ENCODE measurements at places on chromosomes 2 and 18. TPM values are rescaled to one million over a fixed set of nuclear protein-coding genes. Genes with fewer than 3 reads are reported as not detected.

Gene C2orf66
- not detected for total RNA-seq

Gene SERPINB11
- total RNA-seq, result not detected

Gene IL1A
- 0.19 TPM for total RNA-seq

Gene PDE11A
- total RNA-seq, result 0.42 TPM

Gene SEC11C
- 71.0 TPM for total RNA-seq

Gene WDR43
- total RNA-seq, result 114 TPM

Gene PID1
- 4.3 TPM for total RNA-seq

Gene SLC11A1
- 0.20 TPM for total RNA-seq

Gene FSHR
- total RNA-seq, result not detected

Gene PRLH
- not detected for total RNA-seq

Gene FTCDNL1
- 3.2 TPM for total RNA-seq

Gene CYRIA
- total RNA-seq, result 0.53 TPM

Gene LRATD1
- 0.09 TPM for total RNA-seq

Gene POTEI
- not detected for total RNA-seq

Gene RGPD4
- total RNA-seq, result 0.07 TPM

Gene FLACC1
- 0.20 TPM for total RNA-seq

Gene EFEMP1
- 48.1 TPM for total RNA-seq

Gene NOTO
- not detected for total RNA-seq

Gene MTIF2
- 45.1 TPM for total RNA-seq

Gene SLC25A12
- 15.0 TPM for total RNA-seq

Gene FAM237A
- total RNA-seq, result not detected

Gene BOLL
- total RNA-seq, result not detected

Gene ANKRD62
- not detected for total RNA-seq

Gene TCF23
- total RNA-seq, result not detected

Gene C1QL2
- 0.86 TPM for total RNA-seq

Gene ATP6V1B1
- total RNA-seq, result 1.8 TPM

Gene CRYGC
- total RNA-seq, result not detected

Gene TRABD2A
- 16.2 TPM for total RNA-seq

Gene COLEC11
- total RNA-seq, result 0.76 TPM

Gene CYP27A1
- total RNA-seq, result 0.18 TPM

Gene PAIP2B
- total RNA-seq, result 0.33 TPM

Gene ASNSD1
- total RNA-seq, result 38.7 TPM

Gene DSC2
- total RNA-seq, result 1.0 TPM

Gene PGAP1
- 1.7 TPM for total RNA-seq

Gene TWSG1
- 19.2 TPM for total RNA-seq

Gene ICOS
- total RNA-seq, result not detected

Gene HMSD
- total RNA-seq, result 0.03 TPM

Gene NAT8
- not detected for total RNA-seq

Gene LONRF2
- 1.5 TPM for total RNA-seq

Gene PPP4R1
- total RNA-seq, result 47.7 TPM

Gene GLI2
- total RNA-seq, result 31.4 TPM

Gene PROC
- total RNA-seq, result 5.6 TPM

Gene ITPRIPL1
- total RNA-seq, result not detected

Gene PJVK
- 1.6 TPM for total RNA-seq

Gene RAX
- total RNA-seq, result not detected

Gene MROH2A
- 0.22 TPM for total RNA-seq

Gene PLCL1
- 0.02 TPM for total RNA-seq

Gene FBXO41
- 4.4 TPM for total RNA-seq

Gene KCNIP3
- 2.3 TPM for total RNA-seq

Gene COL3A1
- 0.21 TPM for total RNA-seq

Gene TXNDC2
- 0.17 TPM for total RNA-seq

Gene ATOH8
- 16.6 TPM for total RNA-seq

Gene EML6
- 1.2 TPM for total RNA-seq

Gene RAB27B
- total RNA-seq, result 11.2 TPM

Gene FOSL2
- 79.9 TPM for total RNA-seq

Gene SEMA4F
- 13.4 TPM for total RNA-seq

Gene TMEM163
- 0.06 TPM for total RNA-seq
